ENCODE measurements at places on chromosomes 5 and 9. TPM values are rescaled to one million over a fixed set of nuclear protein-coding genes. Genes with fewer than 3 reads are reported as not detected.

GRCh38 chr5:37938076-37938852 lies 98.4 kb upstream of the GDNF start:
- DNase-seq = no peak

DNA sequence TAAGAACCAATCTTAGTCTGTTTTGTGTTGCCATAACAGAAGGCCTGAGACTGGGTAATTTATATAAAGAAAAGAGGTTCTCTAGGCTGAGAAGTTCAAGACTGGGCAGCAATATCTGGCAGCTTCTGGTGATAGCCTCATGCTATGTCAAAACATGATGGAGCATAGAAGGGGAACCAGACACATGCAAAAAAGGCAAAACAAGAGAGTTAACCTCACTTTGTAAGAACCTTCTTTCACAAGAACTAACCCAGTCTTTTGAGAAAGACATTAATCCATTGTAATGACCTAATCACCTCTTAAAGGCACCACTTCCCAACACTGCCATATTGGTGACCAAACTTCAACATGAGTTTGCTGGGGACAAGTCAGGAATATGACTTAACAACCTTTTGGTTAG lies 37.3 kb downstream of the FSD1L start:
- no peak for DNase-seq

DNA sequence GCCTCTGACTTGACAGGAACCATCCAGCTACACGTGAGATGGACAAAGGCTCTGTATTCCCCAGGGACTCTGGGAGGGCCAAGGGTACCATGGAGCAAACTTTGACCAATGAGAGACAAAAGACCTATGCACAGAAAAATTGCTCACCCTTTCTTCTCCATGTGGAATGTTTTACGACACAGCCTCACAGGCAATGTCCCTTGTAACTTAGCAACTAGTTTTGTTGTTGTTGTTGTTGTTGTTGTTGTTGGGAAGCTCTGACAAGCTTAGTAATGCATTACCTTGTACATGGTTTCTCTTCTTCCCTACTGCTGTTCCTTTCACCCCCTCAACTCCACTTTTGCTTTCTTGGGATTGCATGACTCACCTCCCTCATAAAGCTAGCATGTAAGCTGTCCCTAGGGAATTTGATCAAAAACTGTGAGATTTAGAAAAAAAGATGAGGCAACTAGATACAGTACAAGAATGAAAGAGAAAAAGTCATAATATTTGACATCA lies 550.9 kb downstream of the RAB3C start:
- DNase-seq = peak; percentile 45

- DNase-seq = no peak
Observed at GRCh38 chr9:136700959-136701667, 11.3 kb upstream of the DIPK1B start.

DNA sequence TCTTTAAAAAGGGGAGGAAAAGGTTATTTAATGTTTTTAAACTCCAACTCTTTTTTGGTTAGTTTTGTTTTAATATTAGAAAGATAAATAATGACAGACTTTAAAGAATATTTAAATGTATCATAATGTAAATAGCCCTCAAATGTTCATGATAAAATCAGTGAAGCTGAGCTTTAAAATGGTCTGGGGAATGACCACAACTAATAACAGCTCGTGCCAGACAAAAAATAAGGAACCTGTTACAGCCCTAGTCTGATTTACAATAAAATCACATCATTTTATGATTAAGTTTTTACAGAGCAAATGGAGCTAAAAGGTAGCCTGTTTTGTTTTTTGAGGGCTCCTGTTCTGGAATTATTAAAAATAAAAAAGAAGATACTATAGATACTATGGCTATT lies 46.1 kb downstream of the VCAN start:
- no peak for DNase-seq

GRCh38 chr5:39233783-39234182 lies 14.4 kb upstream of the FYB1 start:
- DNase-seq = no peak

DNA sequence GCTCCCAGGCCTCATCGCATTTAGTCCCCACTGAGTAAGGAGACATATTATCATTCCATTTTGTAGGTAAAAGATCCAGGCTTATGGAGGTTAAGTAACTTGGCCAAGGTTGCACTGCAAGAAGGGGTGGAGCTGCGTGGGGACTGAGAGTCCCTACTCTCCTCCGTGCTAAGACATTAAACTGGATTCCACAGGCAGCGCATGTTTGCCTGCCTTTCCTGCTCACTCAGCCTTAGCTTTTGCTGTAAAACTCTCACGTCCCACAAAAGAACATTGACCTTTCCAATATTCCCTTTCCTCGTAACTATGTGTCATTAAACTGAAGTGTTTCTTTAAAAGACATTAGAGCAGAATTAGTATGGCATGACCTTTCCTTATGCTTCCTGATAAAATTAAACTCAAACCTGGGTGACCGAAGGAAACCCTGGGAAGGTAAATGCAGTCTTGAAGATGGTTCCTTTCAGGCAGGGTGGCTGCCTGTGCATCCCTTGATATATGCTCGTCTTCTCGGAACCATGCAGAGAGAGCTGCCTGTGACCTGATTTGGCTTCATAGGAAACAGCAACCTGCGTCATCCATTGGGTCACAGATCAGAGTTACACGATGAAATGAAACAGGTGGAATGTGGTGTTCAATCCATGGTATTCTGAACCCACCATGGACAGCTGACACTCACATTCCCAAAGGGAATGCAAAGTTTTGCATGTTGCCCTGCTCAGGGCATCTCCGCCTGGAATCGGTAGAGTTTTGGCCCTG lies 85.9 kb downstream of the TMEM252 start:
- DNase-seq = no peak

- DNase-seq = no peak
Observed at GRCh38 chr9:138003485-138004190, 126.1 kb downstream of the CACNA1B start.

- DNase-seq = no peak
Observed at GRCh38 chr9:5835808-5836207, 2.9 kb upstream of the ERMP1 start.

RARS1 gene
- polyA plus RNA-seq = 147 TPM
